Stimulated activated CD8-positive, alpha-beta memory T cell treated with anti-CD3 and anti-CD28 coated beads, Interleukin-12 subunit alpha, Interleukin-12 subunit beta, amount 100 ng/mL, for 1 hour (primary cell): ENCODE measurements at places on chromosomes 4 and X.
A peak's percentile ranks its signal among the peaks of the same experiment; 100 is the strongest.

- no peak for DNase-seq
These were observed 110.6 kb downstream of the ANK2 start for GRCh38 chr4:113159942-113160545.

GRCh38 chrX:35890699-35891098, 28.8 kb upstream of the CFAP47 start:
- DNase-seq, result no peak

- DNase-seq, result no peak
These were observed 159.8 kb downstream of the FAM13A start for GRCh38 chr4:88897180-88897579.

- no peak for DNase-seq
These were observed 178.0 kb downstream of the GASK1B start for GRCh38 chr4:157994863-157995262.

DNA sequence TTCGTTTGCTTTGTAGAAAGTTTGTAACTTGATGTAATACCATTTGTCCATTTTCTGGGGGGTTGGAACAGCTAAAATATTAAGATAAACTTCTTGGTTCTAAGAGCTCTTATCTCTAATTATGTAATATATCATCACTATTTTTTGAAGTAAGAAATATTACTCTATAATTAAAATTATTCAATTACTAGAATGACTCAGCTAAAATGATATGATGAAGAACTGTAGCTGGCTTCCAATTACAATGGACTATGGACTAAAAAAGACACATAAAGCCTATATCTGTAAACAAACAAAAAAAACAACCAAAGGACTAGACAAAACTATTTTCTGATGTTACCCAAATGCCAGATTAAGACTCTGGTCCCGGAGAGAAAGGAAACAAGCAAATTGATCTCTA, 569.4 kb downstream of the PCDH18 start:
- no peak for DNase-seq

- DNase-seq, result no peak
These were observed 714.5 kb downstream of the GRID2 start for GRCh38 chr4:93018243-93018642.

GRCh38 chr4:121688261-121688660, 8.5 kb downstream of the ANXA5 start:
- DNase-seq, result no peak

DNA sequence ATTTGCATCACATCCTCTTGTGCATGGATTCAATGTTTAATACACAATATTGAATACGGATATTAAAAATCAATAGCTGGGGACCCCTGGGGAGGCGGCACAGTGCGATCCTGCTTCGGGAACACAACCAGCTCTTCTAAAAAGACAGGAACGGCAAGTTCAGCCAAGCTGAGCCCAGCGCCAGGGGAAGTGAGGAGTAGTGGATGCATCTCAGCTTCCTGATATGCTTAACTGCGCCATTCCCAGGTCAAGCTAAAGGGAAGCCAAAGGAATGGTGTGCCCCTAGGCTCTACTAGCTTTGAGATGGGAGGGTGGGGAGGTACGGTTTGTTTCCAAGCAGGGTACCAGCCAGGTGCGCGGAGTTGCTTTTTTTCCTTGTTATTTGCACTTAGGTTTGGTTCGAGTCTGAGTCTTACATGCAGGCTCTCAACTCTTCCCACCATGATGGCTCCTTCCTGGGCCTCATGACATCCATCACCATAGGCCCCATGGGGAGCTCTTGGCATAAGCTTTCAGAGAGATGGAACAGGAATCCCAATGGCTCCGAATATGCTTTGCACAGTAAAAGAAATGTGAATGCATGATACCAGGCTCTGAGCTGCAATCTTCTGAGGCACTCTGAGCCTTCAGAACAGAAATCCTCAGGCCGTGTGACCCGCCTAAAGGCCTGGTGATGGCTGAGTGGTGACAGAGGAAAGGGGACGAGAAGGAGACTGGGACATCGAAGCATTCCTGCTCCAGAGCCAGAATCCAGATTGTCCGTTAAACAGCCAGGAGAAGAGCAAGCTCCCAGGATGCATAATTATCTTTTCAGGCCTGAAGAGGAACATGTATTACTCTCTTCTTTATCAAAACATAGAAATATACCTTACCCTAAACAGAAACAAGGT, 51.8 kb upstream of the BCOR start:
- no peak for DNase-seq

- DNase-seq, result no peak
These were observed 62.4 kb upstream of the WDFY3 start for GRCh38 chr4:85028910-85029309.

DNA sequence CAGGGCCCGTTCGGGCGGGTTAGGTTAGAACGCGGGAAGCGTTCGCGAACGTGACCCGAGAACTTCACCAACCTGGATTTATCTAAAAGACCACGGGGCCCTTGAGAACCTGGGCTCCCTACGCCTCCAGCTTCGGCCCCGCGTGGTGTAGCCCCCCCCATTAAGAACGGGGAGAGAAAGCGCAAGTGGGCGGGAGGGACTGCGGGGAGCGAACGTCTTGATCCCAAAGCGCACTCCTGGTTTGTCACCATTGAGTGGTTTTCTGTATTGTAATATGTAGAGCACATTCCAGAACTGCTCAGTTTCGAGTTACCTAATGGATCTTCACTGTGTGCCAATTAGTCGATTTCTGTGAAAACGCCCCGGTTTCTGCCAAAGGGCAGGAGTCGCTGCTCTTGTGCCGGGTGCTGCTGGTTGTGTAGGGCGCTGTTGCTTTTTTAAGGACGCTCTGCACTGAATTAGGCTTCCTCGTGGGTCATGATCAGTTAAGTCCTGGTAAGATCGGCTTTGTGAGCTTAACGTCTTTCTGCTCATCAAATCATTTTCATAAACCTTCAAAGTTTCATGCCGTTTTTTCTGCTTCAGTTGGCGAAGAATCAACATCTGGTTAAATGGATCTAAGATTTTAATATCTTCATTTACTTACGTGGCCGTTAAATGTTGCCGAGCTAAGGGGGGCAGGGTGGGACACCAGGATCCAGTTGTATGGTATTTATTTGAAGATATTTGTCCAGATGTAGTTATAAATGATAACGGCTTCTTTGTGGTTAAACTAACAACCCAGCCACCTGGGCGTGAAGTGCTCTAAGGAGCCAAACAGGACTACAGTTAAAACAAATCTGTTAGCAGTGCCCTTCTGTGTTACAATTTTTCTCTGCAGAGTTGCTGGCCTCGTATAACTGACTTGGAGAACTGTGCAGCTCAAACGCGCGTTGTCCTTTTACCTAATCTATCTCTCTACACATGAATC, 809 bp downstream of the MND1 start:
- DNase-seq, result peak; percentile 21

GRCh38 chr4:6180841-6181631, 19.3 kb downstream of the JAKMIP1 start:
- no peak for DNase-seq

DNA sequence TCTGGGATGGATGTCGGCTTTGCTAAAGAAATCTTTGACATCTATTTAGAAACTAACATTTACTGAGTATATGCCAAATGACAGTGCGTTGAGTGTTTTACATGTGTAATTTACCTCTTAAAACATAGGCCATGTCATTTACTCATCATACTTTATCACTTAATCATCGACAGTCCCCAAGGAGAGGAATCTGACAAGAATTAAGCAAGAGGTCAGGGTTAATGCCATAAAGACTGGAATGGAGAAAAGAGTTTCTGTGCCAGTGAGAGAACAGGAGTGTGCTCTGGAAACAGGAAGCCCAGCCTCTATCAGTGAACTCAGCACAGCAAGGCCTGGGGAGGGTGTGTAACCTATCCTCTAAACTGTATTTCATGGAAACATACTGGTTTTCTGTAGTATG, 28.0 kb upstream of the AMOT start:
- no peak for DNase-seq

DNA sequence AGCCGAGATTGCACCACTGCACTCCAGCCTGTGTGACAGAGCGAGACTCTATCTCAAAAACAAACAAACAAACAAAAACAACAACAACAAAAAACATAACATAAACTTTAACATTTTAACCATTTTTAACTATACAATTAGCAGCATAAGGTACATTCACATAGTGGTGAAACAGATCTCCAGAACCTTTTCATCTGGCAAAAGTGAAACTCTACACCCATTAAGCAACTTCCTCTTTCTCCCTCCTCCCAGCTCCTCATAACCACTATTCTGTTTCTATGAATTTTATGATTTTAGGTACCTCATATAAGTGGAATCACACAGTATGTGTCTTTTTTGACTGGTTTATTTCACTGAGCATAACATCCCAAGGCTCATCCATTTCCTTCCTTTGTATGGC, 103.6 kb downstream of the FAM13A start:
- DNase-seq, result no peak

- DNase-seq, result no peak
These were observed 52.1 kb upstream of the RAP2C start for GRCh38 chrX:132271311-132271778.

DNA sequence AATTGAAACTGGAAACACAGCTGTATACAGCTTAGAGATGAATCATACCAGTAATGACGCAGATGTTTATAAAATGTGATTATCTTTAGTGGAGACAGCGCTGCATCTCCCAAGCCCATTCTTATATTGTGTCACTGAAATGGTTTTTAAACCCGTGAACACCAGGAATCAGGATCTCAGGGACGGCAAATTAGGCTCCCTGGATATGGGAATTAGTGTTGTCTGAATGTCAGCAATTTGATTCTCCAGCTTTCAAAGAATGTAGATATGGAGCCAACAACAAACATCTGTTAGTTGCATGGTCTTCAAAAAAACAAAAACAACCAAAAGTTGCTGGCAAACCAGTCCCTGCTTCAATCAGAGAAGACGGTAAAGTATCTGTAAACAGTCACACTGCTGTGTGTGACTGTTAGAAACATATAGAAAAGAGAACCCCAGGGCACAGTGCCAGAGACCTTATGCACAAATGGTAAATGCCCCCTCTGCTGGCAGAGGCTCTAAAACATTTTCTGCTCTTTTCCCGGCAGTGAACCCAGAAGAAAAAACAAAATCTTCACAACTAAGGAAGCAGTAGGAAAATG, 351.9 kb upstream of the FTHL17 start:
- no peak for DNase-seq

- DNase-seq, result no peak
These were observed 308.8 kb downstream of the SPRY1 start for GRCh38 chr4:123705419-123705818.

DNA sequence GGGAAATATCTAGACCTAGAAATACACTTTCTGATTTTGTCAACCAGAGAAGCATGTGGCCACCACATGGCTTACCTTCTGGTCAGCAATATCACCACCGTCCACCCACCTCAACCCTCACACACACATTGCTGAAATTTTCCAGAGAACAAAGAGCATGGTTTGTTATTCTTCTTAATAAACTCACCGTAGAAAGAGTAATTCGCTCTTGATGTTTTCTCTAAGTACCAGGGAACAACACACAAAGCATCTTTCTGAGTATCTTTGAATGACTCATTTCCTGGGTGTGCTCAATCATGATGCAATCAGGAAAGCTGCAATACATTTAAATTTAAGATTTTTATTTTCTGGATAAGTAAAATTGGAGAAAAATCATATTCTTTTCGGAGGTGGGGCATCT, 24.7 kb upstream of the LRAT start:
- no peak for DNase-seq

GRCh38 chr4:176968094-176968493, 175.4 kb upstream of the VEGFC start:
- no peak for DNase-seq

GRCh38 chr4:147370881-147371280, 110.0 kb upstream of the EDNRA start:
- DNase-seq, result no peak

GRCh38 chr4:81084029-81084428, 53.5 kb downstream of the BMP3 start:
- DNase-seq, result no peak

DNA sequence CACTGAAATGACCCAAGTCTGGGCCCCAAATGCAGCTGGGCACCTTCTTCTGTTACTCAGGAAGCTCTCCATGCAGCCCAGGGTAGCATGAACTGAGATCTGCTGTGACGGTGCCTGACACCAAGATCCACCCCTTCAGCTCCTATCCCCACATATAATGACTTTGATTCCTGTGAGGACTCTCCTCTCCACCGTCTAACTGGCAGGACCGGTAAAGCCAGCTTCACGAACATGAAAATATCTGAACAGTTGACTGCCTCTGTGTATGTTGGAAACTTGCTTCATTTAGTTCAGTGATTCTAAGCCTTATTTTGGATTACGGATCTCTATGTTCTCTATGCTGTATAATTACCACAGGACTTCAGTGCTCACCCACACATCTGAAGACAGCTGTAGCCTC, 115.5 kb upstream of the TMEM150C start:
- no peak for DNase-seq

- no peak for DNase-seq
These were observed 35.2 kb downstream of the SLC10A7 start for GRCh38 chr4:146486565-146486964.

DNA sequence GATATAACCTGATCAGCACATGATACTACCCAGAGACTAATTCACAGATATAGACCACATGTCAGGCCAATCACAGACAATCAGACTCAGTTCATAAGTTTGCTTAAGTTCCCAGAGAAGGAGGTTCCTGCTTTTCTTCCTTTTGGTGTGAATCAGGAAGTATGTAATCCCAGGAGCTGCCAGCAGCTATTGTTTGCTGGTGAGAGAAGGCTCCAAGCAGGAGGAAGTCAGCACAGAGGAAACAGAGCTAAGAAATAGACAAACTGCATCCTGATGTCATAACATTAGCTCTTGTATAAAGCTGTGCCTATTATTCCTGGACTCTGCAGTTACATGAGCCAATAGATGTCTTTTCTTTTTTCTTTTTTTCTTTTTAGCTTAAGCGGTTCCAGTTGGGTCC, 50.9 kb downstream of the UCHL1 start:
- no peak for DNase-seq
